CD4-positive, alpha-beta T cell (primary cell): ENCODE measurements at places on chromosomes 5 and 9. TPM values are rescaled to one million over a fixed set of nuclear protein-coding genes. Genes with fewer than 3 reads are reported as not detected.

TNC gene
- total RNA-seq = 0.03 TPM

ISOC1 gene
- 6.6 TPM for total RNA-seq

SLC45A2 gene
- not detected for total RNA-seq

CARD6 gene
- total RNA-seq = 0.53 TPM
